Activated naive CD8-positive, alpha-beta T cell treated with anti-CD3 and anti-CD28 coated beads, Interleukin-2, amount 10 ng/mL, durations not matched to agents 7 days and 5 days (primary cell): ENCODE measurements at places on chromosomes 6 and 20.

GRCh38 chr6:60991427-60992028 is 1294.5 kb downstream of the KHDRBS2 start:
- H3K36me3 ChIP-seq: no peaks in the 10 kb centered on the region
- H3K4me3 ChIP-seq: no peak overlapping the region
- no peak overlapping the region for H3K27ac ChIP-seq
- no peaks in the 10 kb centered on the region for H3K4me1 ChIP-seq
- no peaks in the 10 kb centered on the region for H3K27me3 ChIP-seq
- no peak for DNase-seq

GRCh38 chr6:55895972-55896730 is 20.8 kb upstream of the BMP5 start:
- no peak overlapping the region for H3K4me3 ChIP-seq
- H3K4me1 ChIP-seq: no peaks in the 10 kb centered on the region
- H3K27ac ChIP-seq: no peak overlapping the region

GRCh38 chr6:149293244-149293643 is 24.3 kb upstream of the TAB2 start:
- peaks cover 2% of the 10 kb centered on the region for H3K4me1 ChIP-seq
- H3K27ac ChIP-seq: no peak overlapping the region
- peaks cover 9% of the 10 kb centered on the region for H3K36me3 ChIP-seq

- H3K36me3 ChIP-seq: no peaks in the 10 kb centered on the region
- no peak for DNase-seq
- no peaks in the 10 kb centered on the region for H3K27me3 ChIP-seq
Measured at GRCh38 chr6:84515067-84515466, 249.3 kb downstream of the TBX18 start.

DNA sequence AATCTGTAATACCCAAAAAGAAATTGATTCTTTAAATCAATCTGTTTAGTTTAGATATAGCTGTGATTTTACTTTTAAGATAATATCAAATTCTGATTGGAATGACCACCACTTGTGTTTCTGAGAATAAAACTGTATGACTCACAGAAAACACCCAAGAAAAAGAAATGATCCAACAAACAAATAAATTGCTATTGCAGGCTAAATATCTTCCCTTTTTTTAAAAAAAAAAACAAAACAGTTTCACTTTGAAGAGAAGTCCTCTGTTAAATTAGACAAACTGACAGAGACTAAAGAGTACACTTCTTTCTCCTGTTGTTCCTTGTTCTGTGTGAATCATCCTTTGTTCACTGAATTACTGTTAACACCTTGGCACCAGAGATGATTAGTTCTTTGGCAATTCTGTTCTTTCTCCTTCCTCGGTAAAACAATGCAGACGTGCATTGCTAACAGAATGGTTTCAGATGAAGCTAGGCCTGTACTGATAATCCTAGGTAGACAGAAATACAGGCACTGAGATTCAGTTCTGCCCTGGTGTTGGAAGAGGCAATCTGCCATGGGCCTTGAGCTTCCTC is 895.2 kb upstream of the CITED2 start:
- no peaks in the 10 kb centered on the region for H3K4me1 ChIP-seq
- H3K27ac ChIP-seq: no peak overlapping the region
- peaks cover 2% of the 10 kb centered on the region for H3K27me3 ChIP-seq
- H3K4me3 ChIP-seq: no peak overlapping the region
- DNase-seq: no peak
